ENCODE measurements at places on chromosomes 2 and 18.

DNA sequence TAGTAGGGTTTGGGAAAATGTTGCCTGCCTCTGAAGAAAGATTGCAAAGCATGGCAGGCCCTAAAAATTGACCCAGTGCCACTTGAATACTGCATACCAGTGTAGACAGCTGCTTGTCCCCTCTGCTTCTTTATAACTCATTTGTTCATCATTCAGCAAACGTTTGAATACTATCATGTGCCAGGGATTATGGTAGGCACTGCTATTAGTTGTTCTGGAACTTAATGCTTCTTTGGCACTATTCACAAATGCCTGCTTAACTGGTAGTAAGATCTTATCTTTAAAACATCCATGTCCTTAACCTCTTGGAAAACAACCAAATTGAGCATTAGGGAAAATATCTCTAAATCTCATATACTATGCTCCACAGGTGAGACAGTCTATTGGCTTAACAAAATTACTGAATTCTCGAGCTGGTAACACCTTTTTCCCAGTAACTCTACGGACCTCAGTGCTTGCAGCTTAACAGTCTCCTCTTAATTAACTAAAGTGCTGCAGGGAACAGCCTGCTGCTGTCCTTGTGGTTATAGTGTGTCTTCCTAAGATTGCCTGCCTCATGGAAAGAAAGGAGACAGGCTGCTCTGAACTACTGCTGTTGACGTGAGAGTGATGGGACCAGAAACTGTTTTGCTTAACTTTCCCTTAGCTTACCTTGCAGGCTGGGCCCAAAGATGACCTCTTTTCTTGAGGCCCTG, 93.2 kb downstream of the MIB1 start:
- no peak for DNase-seq

- no peak for DNase-seq
Observed at GRCh38 chr2:13923823-13924222, 708.7 kb upstream of the LRATD1 start.

DNA sequence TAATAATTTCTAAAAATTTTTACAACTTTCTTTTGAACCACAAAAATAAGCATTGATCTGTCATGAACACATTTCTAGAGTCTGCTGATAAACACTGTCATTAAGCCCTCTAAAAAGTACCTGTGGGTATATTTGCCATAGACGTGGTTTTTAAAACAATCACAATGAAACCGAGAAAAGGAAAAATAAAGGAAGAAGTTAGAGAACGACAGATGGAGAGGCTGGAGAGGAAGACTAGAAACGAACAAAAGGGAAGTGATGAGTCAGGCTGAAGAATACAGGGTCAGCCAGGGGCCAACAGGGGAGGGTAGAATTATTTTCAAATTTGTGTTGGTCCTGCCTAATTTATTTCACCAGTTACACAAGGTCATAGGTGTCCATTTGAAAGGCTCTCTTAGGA, 62.0 kb downstream of the MYL12B start:
- DNase-seq: no peak

- DNase-seq: no peak
Observed at GRCh38 chr2:64679673-64680425, 26.1 kb upstream of the SERTAD2 start.

- DNase-seq: no peak
Observed at GRCh38 chr18:75262511-75262910, 51.9 kb downstream of the TSHZ1 start.

DNA sequence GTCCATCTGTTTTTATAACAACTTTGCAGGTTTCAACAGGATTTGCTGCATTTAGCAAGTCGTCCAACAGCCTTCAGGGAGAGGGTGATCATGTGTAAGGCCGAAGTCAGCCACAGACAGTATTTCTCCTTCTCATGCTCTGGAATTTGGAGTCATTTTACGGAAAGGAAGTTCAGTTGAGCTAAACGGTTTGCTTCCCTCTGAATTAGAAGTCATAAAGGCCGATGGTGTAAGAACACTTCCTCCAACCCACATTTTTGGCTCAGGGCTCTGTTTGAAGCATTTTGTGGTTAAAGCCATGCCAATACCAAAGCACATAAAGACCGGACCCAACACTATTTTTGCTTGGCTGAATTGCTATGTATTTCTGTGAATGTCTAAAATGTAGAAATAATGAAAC, 129.5 kb downstream of the TMEM182 start:
- no peak for DNase-seq

- DNase-seq: no peak
Observed at GRCh38 chr18:57533868-57534510, 52.5 kb downstream of the FECH start.

- DNase-seq: no peak
Observed at GRCh38 chr18:24913507-24914170, 438.3 kb downstream of the ZNF521 start.

DNA sequence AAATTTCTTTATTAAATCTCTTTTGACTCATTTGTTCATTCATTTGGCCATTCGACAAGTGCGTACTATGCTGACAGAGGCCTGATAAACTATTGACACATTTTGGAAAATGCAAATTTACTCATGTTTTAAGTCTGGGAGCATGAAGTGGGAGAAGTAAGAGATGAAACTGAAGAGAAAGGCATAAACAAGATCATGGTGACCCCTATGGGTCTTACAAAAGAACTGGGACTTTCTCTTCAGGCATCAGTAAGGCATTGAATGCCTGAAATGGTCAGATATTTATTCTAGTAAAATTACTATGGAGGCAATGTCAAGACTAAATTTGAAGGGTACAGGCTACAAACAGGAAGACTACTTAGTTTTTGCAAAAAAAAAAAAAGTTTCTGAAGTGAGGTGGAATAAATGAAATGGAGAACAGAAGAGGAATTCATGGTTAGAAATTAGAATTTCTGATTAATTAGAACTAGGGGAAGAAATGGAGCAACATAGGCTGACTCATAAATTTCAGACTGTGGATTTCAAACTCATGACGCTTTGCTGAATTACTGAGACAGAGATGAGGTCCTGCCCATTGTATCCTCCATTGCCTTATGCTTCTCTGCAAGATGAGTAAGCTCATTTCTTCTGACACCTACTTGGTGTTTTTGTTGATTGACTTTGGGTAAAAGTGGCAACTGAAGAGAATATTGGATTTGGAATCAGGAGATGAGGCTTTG, 32.7 kb downstream of the VSNL1 start:
- no peak for DNase-seq

GRCh38 chr2:230942920-230943896, 18.2 kb upstream of the GPR55 start:
- peak; percentile 91 for DNase-seq

- no peak for DNase-seq
Observed at GRCh38 chr2:230896346-230897115, 28.5 kb downstream of the GPR55 start.

GRCh38 chr2:189487283-189488007, 46.2 kb downstream of the WDR75 start:
- no peak for DNase-seq

- no peak for DNase-seq
Observed at GRCh38 chr2:187862715-187863114, 308.5 kb upstream of the TFPI start.

DNA sequence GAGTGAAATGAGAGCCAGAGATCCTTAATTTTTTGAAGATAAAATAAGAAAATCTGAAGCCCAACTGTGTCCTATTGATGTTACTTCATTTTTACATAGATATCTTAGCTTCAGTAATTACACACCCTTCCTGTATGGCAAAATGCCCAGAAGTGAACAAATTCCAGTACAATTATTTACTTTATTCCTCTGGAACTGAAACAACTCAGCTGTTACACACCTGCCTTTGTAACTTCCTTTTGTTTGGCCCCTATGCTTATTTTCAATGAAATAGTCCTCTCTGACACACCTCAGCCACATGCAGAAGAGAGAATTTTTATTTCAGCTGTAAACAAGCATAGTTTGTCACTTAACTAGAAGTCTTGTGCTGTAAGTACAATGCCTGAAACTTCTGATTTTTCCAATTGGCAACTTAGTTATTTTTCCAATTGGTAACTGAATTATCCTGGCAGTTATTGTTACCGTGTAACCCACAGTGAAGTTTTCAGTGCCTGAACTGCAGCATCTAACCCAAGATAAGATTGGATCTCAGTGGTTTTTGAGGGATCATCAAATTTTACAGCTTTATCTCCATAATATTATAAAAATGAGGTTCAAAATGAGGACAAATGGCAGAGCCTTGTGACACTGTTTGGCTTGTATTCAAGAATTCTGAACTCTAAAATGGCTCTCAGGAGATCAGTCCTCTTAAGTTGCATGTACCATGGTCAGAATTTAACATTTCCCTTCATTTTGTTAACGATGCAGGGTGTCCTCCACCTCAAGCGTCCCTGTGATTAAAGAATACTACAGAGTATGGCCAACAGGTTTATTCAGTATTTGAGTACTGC, 82.6 kb downstream of the PKP4 start:
- no peak for DNase-seq

DNA sequence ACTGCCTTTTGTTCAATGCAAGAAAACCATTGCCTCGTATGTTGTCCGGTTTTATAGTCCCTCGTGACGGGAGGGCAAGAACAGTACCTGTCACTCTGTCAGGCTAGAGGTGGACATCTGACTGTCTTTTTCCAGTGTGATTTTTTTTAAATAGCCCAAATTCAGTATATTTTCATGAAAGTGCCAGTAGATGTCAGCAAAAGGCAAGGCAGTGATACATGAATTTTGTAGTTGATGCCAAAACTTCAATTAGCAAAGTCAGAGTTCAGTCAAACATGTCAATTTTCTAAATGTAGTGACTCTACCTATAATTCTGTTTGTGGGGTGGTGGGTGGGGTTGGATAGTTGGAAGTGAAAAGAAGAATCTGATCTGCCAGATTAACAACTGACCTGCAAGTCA, 296.0 kb upstream of the MC4R start:
- no peak for DNase-seq

- no peak for DNase-seq
Observed at GRCh38 chr2:229520691-229521096, 193.7 kb downstream of the DNER start.

DNA sequence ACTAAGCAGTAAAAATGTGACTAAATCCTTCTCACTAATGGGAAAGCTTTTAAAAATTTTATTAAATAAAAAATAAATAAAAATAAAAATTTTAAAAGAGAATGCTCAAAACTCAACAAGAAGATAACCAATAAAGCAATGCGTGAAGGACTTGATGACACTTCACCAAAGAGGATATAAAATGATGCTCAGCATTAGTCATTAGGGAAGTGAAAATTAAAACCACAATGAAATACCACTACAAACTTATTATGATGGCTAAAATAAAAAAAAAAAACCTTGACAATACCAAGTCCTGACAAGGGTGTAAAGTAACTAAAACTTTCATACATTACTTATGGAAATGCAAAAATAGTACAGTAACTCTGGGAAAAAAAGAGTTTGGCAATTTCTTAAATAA, 3.3 kb upstream of the WDR75 start:
- peak; percentile 11 for DNase-seq

DNA sequence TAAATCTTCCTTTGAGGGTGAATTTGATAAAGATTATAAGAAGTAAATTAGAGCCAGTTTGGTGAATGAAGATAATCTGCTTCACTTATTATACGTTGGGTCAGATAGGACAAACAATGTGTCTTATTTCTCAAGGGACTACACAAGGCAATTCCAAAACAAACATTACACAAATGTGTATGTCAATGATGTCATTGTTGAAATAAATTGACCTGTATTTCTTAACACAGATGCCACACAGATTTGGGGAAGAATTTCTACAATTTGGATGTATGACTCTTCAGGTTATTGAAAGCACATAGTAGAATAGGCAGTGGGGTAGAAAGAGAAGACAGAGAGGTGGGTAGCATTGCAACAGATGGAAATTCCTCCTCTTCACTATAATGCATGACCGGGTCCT, 6.9 kb upstream of the CRIM1 start:
- DNase-seq: no peak

DNA sequence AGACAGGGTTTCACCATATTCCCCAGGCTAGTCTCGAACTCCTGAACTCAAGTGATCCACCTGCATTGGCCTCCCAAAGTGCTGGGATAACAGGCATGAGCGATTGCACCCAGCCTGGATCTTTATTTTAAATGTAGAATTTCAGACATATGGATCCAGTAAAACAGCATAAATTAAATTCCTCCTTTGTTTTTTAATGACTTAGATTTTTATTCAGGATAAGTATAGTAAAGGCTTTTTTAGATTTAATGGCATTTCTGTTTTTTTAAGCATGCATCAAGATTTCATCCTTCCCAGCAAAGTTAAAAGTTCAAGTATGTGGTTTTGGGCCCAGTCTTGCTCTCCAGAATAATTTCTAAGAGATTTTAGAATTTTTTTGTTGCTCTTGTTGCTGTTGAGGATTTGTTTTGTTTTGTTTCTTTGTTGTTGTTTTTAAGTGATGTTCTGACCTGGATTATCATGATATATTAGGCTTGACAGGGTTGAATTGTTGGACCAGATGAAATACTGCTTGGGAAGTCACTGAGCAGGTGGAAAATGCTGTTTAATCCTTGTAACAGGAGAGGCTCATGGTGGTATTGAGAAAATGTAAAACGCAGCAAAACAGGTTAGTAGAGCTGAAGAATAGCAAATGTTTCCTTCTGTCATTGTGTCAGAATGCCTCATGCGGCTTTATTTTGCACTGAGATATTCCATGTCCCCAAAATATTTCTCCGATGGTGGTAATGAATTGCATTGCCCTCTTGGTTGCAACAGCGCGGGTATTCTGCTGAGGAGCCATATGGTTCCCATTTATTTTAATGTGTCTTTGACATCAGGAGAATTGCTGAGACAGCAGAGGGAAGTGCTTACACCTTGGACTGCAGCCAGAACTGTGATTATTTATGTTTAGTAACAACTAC, 147.9 kb downstream of the GALNT3 start:
- DNase-seq: no peak

DNA sequence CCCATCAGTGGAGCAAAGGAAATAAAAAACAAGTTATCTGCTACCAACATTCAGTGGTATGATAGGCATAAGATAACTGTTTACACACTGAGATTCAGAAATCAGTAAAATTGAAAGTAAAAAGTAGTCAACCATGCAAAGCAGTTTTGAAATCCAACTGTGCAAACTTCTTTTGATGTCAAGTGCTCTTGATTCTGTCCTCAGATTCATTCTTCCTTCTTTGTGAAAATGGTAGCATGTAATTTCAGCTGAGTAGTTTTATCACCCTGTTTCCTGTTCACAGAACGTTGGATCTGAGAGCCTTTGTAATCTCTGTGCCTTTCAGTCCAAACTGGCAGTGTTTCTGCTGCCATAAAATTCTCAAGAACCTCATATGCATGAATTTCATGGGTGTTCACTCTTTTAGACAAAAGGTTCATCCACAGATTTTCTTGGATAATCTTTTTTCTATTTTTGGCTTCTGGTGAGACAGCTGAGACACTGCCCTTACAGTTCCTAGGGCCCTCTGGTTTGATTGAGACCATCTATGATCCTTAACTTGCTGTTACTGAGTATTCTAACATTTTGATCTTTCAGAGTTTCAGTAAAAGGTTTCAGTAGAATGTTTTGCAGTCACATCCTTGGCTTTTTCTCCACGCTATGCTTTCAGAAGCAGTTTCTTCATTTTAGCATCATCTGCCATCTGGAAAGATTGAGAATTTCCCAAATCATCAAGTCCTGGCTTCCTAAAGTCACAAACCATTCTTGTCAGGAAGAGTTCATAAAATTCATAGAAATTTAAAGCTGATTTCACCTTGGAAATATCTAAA, 272.3 kb upstream of the EPHA4 start:
- no peak for DNase-seq

Data from activated CD4-positive, alpha-beta T cell treated with anti-CD3 and anti-CD28 coated beads, Interleukin-2, Interleukin-6, amounts not matched to agents 100 ng/mL and 50 ng/mL, durations not matched to agents 16 hours and 8 hours (primary cell).